ENCODE measurements at places on chromosomes 3 and 15.

GRCh38 chr3:150411976-150412375, 3.9 kb downstream of the TSC22D2 start:
- no peak for DNase-seq

DNA sequence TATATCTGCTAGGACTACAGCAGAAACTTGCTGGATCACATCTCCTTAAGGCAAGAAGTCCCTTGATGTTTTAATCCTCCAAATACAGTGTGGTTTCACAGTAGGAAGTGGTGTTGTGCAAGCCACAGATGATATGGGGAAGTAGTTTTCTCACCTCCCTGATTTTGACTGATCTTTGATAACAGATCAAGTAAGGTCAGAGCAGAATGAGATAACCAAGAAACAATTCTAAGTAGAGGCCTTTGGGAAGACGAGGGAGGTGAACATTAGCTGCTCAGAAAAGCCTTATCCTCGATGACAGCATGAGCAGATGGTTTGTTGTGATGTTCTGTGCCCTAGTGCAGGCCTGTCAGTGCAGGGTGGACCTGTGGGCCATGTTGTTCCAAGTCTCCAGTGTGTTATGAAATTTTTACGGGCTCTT, 61.3 kb downstream of the RIOX2 start:
- no peak for DNase-seq

- DNase-seq, result no peak
These were observed 40.1 kb upstream of the CD47 start for GRCh38 chr3:108130701-108131474.

DNA sequence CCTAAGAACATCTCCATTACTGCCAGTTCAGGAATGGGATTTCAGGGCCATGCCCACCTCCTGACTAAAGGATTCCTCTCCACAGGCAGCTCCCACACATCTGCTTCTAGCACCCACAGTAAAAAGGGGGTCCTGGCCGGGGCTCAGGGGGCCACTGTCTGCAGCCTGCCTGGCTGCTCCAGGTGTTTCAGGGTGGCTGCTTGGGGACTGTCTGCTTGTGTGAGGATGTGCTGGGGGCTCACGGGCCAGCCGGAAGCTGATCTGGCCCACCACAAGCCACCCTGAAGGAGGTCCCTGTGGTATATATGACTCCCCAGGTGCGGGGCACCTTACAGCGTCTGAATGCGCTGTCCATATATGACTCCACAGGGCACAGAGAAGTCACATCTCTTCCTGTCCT, 135.4 kb downstream of the NSMCE3 start:
- no peak for DNase-seq

GRCh38 chr15:49297584-49297983, 125.5 kb upstream of the FGF7 start:
- no peak for DNase-seq

DNA sequence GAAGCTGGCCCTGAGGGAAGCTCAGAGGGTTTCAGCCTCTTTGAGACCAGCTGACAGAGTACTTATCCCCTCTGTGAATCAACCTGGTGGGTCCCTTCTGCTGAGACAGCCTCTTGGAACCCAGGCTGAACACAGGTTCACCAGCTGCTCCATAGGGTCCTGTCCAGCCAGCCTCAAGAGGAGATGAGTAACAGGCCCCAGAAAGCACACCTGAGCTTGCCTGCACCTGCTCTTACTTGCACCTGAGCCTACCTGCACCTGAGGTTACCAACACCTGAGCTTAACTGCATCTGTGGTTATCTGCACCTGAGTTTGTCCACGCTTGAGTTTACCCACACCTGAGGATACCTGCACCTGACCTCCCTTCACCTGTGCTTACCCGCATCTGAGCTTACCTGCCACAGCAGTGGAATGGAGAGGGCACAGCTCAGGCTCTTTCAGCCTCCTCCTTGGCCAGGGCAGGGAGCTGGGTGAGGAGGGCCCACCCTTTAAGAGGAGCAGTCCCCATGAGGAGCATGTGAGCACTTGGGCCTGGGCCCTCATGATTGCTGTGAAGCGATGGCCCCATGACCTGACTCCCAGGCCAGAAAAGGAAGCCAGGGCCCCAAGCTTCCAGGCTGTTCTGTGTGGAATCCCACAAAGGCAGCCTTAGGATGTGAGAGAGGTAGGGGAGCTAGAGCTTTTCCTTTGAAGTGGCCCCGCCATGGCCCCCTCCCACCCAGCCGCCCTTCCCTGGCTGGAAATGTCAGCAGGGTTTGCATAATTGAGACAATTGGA, at the start of gene TRPM1:
Gene TRPM1 (minus strand): TSS at position 464 of the 777 bp plus-strand sequence. CDS start 20,370 bp downstream, outside the sequence.
- DNase-seq, result no peak

GRCh38 chr3:14503033-14503705, 37.0 kb downstream of the GRIP2 start:
- no peak for DNase-seq

- DNase-seq, result peak; percentile 46
These were observed 63.0 kb downstream of the SH3BP5 start for GRCh38 chr3:15269091-15269989.

GRCh38 chr15:98178861-98179260, 218.4 kb downstream of the ARRDC4 start:
- no peak for DNase-seq

- DNase-seq, result peak; percentile 63
These were observed 2.1 kb downstream of the ALCAM start for GRCh38 chr3:105368566-105369499.

- no peak for DNase-seq
These were observed 32.2 kb downstream of the SLC41A3 start for GRCh38 chr3:126051741-126052140.

DNA sequence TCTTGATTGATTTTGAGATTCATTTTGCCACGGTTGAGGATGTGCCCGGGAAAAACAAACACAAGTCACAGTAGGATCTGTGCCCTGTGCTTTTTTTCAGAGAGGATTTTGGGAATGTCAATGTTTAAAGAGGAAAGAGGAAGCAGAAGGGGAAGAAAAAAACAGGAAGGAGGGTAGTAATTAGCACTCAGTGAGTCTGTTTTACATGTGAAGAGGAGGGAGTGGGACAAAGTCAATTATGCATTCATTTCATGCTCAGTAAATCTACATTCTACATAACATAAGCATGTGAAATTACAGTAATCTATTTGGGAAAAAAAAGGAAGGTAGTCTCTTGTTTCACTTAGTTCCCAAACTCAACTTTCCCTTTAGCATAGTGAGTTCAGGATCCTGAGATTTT, 18.3 kb upstream of the CD200 start:
- no peak for DNase-seq

- DNase-seq, result no peak
These were observed 91.8 kb downstream of the KCNMB2 start for GRCh38 chr3:178628037-178628436.

GRCh38 chr3:108664266-108664665, 74.7 kb downstream of the DZIP3 start:
- peak; percentile 45 for DNase-seq

GRCh38 chr3:13647298-13648059, 98.6 kb downstream of the FBLN2 start:
- no peak for DNase-seq

DNA sequence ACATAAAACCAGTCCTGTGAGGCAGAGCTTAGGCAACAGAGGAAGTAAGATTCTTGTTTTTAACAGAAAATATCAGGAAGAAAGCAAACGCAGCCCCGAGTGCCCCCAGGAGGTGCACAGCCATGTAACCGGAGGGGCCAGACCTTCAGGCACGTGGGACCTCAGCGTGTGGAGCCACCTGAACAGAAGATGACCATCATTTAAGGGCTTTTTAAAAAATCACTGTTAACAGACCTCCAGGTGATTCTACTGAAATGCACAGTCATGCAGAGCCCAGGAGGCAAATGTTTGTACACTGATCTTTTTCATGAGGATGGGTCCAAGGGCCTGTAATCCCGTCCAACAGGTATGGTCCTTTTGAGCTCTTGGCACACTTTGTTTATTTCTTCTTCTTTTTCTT, 38.8 kb downstream of the SPG21 start:
- no peak for DNase-seq

DNA sequence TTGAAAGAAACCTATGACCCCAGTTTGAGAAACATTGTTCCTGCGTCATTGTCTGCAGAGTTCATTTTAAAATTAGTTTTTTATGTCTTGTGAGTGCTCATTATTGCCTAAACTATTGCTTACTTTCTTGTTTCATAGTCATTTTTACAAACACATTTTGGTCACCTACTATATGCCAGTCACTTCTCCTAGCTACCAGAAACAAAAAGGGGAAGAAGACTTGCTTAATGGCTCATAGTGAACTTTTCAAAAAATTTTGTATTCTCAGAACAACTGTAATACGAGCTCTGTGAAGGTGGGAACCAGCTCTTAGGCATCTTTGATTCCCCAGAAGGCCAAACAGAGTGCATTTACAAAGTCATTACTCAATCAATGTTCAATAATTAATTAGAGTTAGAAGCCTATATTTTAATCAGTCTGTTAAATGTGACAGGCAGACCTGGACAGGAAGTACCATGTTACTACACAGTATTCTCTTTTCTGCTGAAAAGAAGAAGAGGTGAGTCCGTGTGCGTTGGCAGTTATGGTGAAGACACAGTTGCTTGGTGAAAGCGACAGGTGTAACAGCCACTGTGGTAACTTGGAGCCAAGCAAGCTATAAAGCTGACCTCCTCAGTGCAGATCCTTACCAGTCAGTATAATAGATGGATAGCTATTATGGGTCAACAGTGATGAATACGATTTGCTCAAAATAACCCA, 46.6 kb downstream of the DPPA2 start:
- DNase-seq, result no peak

- DNase-seq, result no peak
These were observed 55.4 kb downstream of the GRIP2 start for GRCh38 chr3:14484741-14485140.

DNA sequence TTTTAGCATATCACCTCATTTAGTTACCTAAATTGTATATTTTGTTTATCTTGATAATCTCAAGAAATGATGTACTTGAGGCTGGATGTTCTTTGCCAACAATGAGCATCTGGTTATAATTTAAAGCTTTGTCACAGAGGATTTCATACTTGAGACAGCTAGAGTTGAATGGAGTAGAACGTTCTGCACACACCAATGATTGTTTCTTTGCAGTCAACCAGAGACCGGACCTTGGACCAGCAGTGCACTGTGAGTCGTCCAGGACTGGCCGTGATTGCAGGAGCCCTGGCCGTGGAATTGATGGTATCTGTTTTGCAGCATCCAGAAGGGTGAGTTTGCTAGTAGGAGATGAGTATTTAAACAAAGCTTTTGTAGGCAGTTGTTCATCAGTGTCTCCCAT, 90.4 kb downstream of the ATG7 start:
- no peak for DNase-seq

- DNase-seq, result no peak
These were observed 151.5 kb upstream of the CADPS start for GRCh38 chr3:63026722-63027121.

DNA sequence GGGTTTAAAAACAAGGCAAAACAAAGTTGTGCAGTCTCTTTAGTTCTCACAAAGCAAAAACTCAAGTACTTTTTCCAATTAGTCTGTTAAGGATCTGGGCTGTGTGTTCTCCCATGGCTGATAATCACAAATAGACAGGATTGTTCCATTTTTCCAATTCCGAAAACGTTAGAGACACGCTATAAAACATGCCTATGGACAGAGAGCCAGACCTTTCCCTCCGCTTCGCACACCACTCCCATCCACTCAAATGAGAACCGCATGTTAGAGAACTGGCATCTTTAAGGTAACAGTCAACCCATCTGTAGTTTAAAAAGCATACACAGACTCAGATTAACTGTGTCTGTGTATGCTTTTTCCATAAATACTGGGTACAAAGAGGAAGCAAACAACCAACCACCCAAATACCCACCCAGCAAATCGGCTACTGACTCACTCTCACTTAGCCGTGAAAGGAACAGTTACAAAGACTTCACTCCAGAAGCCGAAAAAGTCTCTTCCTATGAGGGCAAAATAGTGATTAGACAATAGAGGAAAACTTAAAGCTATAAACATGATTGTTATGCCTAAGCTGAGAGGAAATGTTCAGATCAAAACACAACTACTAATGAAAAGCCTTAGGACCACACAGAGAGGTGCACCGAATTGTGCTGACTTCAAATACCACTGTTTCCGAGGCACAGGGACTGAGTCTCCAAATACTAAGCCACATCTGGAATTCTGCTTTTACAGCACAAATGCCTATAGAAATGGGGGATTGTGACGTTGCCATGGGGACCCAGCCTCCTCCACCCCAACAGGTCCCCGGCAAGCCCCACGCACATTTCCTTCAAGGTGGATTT, 36.1 kb downstream of the IL17RD start:
- DNase-seq, result no peak

DNA sequence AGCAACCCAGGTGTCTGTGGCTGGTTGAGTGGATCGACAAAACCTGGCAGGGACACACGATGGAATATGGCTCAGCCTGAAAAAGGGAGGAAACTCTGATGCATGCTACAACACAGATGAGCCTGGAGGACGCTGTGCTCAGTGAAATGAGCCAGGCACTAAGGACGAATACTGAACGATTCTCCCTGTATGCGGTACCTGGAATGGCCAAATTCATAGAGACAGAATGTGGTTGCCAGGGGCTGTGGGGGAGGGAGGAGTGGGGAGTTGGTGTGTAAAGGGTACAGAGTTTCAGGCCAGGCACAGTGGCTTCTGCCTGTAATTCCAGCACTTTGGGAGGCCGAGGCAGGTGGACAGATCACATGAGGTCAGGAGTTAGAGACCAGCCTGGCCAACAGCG, 35.1 kb downstream of the PCSK6 start:
- DNase-seq, result no peak

GRCh38 chr3:117495620-117496019, 786.0 kb downstream of the TUSC7 start:
- no peak for DNase-seq

- DNase-seq, result no peak
These were observed 59.0 kb downstream of the LYSMD4 start for GRCh38 chr15:99674279-99674678.

GRCh38 chr3:113533534-113533892, 1.2 kb downstream of the SIDT1 start:
- DNase-seq, result peak; percentile 72

GRCh38 chr3:196311-197148, at the start of gene CHL1:
Gene CHL1 (plus strand): TSS chr3:196763. CDS start chr3:319777, 123,014 bp downstream.
- DNase-seq, result no peak
